Activated naive CD4-positive, alpha-beta T cell treated with anti-CD3 and anti-CD28 coated beads for 36 hours (primary cell): ENCODE measurements at places on chromosomes 1 and 21. TPM values are rescaled to one million over a fixed set of nuclear protein-coding genes. Genes with fewer than 3 reads are reported as not detected.
A peak's percentile ranks its signal among the peaks of the same experiment; 100 is the strongest.

The CGN gene
- 1.5 TPM for total RNA-seq

The CD34 gene
- total RNA-seq: 0.02 TPM

The RASSF5 gene
- total RNA-seq: 258 TPM

The RGS16 gene
- total RNA-seq: 37.3 TPM

GRCh38 chr1:114033216-114033706 lies 54.0 kb downstream of the OLFML3 start:
- no peak overlapping the region for H3K4me3 ChIP-seq
- no peak overlapping the region for H3K27ac ChIP-seq
- H3K27me3 ChIP-seq: no peaks in the 10 kb centered on the region

GRCh38 chr1:198693321-198693720 lies 54.5 kb downstream of the PTPRC start:
- no peaks in the 10 kb centered on the region for H3K27me3 ChIP-seq
- H3K27ac ChIP-seq: peak overlapping the region; percentile 80

DNA sequence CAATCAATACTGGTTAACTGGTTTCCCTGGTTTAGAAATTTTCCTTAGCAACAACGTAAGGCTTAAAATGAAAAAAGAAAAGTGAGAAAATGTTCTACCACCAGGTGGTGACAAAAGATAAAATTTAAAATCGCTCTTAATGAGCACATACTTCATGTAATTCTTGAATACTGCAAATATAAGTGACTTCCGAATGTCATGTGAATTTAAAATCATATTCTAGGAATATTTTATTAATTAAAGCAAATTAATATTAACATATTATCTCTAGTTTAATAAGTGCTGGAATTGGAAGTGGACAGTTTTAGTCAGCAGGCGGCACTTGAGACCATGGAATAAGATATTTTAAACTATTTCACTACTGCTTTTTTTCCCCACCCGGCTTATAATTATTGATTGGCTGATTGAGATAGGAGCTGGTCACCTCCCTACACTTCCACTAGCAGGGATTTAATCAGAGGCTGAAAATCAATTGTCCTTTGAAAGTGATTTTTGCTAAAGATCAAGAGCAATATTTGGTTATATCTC lies 5.0 kb upstream of the ADAMTS1 start:
- H3K27me3 ChIP-seq: peaks cover 43% of the 10 kb centered on the region
- H3K4me1 ChIP-seq: peaks cover 18% of the 10 kb centered on the region
- DNase-seq: no peak
- no peaks in the 10 kb centered on the region for H3K36me3 ChIP-seq
- no peak overlapping the region for H3K4me3 ChIP-seq

GRCh38 chr1:47164552-47164951 lies 25.3 kb downstream of the PDZK1IP1 start:
- H3K4me3 ChIP-seq: no peak overlapping the region
- H3K36me3 ChIP-seq: no peaks in the 10 kb centered on the region
- DNase-seq: no peak
- H3K27me3 ChIP-seq: peaks cover 30% of the 10 kb centered on the region
- H3K27ac ChIP-seq: no peak overlapping the region
- H3K4me1 ChIP-seq: no peaks in the 10 kb centered on the region

- no peaks in the 10 kb centered on the region for H3K4me1 ChIP-seq
- DNase-seq: peak; percentile 76
- peaks cover 9% of the 10 kb centered on the region for H3K27me3 ChIP-seq
- no peak overlapping the region for H3K4me3 ChIP-seq
These were observed 10.2 kb downstream of the ADAM30 start for GRCh38 chr1:119885903-119886783.

DNA sequence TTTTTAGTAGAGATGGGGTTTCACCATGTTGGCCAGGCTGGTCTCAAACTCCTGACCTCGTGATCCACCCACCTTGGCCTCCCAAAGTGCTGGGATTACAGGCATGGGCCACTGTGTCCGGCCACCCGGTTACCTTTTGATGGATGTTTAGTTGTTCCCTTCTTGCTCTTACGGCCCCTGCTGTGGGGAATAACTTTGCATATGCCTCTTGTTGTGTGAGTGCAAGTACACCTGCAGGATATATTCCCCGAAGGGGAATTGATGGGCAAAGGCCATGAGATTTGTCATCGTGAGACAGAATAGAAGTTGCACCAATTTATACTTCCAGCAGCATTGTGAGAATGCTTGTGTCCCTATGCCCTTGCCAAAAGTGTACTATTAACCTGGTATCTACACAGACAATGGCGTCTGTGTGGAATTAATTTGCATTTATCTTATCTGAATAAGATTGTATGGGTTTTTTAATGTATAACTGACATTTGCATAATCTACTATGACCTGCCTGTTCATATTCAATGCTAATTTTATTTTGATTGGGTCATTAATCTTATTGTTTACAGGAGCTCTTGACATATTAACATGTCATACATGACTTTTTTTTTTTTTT lies 8.1 kb downstream of the IL6R start:
- H3K27ac ChIP-seq: no peak overlapping the region
- H3K27me3 ChIP-seq: no peaks in the 10 kb centered on the region
- H3K4me1 ChIP-seq: peaks cover 77% of the 10 kb centered on the region
- H3K36me3 ChIP-seq: peaks cover 4% of the 10 kb centered on the region
- no peak overlapping the region for H3K4me3 ChIP-seq
- DNase-seq: no peak

DNA sequence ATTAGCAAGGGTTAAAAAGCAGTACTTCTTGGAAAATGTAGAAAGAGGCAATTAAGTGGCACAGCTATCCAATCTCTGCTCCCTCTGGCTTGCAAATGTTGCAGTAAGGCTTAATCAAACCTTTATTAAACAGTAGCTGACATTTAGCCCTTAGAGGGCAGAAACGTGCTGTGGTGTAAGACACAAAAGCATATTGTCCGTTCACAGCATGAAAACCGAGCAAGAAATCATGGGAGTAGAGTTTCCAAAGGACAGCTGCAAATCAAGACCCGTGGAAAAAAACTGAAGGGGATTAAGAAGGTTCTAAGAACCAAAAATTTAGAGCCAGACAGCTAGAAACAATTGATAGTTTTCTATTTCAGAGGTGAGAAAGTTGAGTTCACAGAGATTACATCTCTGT lies 13.1 kb downstream of the ZP4 start:
- H3K4me1 ChIP-seq: no peaks in the 10 kb centered on the region
- H3K4me3 ChIP-seq: no peak overlapping the region
- H3K27me3 ChIP-seq: no peaks in the 10 kb centered on the region
- no peak for DNase-seq
- H3K27ac ChIP-seq: no peak overlapping the region

DNA sequence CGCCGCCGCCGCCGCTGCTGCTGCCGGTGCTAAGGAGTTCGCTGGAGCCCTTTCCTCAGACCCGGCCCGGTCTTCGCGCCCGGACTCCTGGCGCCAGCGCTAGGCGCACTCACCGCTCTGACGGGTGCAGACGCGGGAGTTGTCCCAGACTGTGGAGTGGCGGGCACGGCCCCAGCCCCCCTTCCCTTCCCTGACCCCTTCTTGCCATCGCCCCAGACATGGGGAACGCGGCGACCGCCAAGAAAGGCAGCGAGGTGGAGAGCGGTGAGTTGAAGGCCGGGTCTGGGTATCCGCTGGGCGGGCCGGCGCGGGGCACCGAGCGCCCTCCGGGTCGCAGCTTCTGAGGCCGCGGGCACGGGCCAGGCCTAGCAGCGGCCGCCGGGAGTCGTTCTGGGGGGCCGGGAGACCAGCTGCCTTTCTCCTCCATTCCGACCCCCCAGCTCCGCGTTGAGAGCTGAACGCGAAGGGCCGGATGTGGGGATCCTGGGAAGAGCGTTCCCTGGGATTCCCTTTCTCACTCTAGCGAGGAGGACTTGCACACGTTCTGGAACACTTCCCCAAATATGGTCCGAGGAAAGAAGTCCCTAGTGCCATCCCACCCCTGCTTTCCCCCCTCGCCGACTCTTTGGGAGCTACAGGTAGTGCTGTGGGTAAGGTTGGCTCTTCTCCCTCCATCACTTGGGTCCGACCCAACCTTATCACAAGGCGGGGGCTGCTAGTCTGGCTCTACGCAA lies 65.8 kb upstream of the PRKACB start:
- peak overlapping the region; percentile 83 for H3K4me3 ChIP-seq
- peak overlapping the region; percentile 36 for H3K27ac ChIP-seq
- no peaks in the 10 kb centered on the region for H3K36me3 ChIP-seq
- peaks cover 10% of the 10 kb centered on the region for H3K4me1 ChIP-seq
- H3K27me3 ChIP-seq: no peaks in the 10 kb centered on the region

DNA sequence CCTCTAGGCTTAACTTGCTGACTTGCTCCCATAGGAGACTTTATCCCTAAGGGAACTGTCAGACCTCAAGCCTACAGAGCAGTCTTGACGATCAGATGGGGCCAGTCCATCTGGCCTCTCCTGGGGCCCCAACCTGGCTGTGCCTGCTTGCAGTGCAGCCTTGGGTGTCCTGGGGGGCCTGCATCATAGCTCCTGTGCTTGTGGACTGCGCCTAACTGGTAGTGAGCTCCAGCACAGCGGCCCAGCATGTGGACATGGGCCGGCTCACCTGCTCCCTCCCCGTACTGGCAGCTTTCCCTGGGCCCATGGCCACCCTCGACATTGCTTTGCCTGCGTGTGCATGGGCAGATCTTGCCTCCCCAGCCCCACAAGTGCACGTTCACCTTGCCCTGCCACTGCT lies 76.1 kb downstream of the INTS7 start:
- no peak for DNase-seq
- H3K36me3 ChIP-seq: peaks cover 53% of the 10 kb centered on the region
- no peaks in the 10 kb centered on the region for H3K4me1 ChIP-seq
- H3K27me3 ChIP-seq: no peaks in the 10 kb centered on the region
- H3K27ac ChIP-seq: no peak overlapping the region

- no peak overlapping the region for H3K4me3 ChIP-seq
- no peaks in the 10 kb centered on the region for H3K27me3 ChIP-seq
- peaks cover 81% of the 10 kb centered on the region for H3K4me1 ChIP-seq
These were observed 13.7 kb downstream of the WASF2 start for GRCh38 chr1:27476237-27476636.

- H3K36me3 ChIP-seq: no peaks in the 10 kb centered on the region
- peak overlapping the region; percentile 72 for H3K4me3 ChIP-seq
- H3K27me3 ChIP-seq: no peaks in the 10 kb centered on the region
- peaks cover 28% of the 10 kb centered on the region for H3K4me1 ChIP-seq
These were observed 779 bp downstream of the TLR5 start for GRCh38 chr1:223142269-223142668.
